NCI-H2029 treated with DMSO at 0.1 percent for 48 hours (cell line): ENCODE measurements at places on chromosomes 3 and 15.
A peak's percentile ranks its signal among the peaks of the same experiment; 100 is the strongest.

DNA sequence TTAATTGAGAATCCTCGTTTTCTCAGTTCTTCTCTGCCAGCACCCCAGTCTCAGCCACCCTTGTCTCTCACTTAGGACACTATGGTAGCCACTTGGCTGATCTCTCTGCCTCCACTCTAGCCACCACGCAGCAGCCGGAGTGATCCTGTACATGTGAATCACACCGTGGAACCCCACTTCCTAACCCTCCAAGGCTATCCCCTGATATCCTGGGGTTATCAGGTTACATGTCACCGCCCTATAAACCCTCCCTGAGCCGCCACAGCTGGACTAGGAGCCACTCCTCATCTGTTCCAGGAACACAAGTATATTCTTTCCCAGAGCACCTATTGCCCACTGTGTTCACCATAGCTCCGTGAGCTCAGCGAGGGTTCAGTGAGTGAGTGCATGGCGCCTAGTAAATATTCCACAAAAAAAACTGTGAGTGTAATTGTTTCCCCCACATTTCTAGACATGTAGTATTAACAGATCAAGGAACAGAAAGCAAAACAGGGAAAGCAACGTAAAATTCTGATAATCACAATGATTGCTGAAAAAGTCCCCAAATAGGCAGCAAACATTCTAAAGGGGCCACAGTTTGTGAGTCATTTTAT lies 661 bp upstream of the PARP14 start:
- peak; percentile 33 for DNase-seq

- no peak for DNase-seq
Observed at GRCh38 chr3:156826896-156827882, 1.0 kb downstream of the LEKR1 start.

DNA sequence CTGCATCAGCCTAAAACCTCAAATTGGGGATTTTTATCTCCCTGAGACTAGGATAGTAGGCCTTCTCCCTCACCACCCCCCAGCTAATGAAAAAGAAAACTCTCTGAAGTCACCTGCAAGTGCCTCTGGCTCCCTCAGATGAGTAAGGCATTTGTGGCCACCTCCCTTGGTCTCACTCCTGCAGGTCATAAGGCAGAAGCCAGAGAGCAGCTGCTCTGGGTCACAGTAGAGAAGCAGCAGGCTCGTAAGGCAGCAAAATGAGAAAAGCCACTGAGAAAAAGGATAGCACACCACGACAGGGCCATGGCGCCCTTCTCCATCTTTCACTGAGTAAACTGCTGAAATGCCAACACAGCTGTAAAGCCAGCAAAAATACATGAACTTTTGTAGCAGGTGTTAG lies 296.7 kb upstream of the DPH6 start:
- DNase-seq: no peak

GRCh38 chr15:39801641-39802309 lies 19.1 kb upstream of the FSIP1 start:
- DNase-seq: no peak

DNA sequence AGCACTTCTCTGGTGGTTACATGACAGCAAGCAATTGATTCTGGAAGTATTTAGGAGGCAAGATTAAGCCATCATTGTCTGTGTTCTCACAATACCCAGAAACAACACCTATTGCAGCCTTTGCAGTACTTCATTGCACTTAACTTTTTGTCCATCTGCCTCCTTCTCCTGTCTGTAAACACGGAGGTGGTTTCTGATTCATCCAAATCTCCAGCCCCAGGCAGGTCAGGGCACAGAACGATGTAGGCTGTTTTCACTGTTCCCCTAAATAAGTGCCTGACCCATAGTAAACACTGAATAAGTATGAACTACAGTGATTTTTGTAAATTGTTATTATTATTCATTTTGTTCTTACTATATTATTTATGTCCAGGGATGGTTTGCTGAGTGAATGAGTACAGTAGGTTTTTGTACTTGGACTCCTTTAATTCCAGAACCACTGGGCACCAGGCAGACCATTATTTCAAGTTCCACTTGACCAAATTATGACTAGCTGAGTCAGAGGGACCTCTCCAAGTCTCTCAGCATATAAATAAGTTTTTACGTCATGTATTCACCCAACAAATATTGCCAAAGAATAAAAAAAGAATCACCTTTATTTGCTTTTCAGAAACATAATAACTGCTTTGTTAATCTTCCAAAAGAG lies 283.3 kb upstream of the TRIM42 start:
- DNase-seq: no peak

GRCh38 chr3:49461443-49462171 lies 8.5 kb upstream of the DAG1 start:
- DNase-seq: no peak

DNA sequence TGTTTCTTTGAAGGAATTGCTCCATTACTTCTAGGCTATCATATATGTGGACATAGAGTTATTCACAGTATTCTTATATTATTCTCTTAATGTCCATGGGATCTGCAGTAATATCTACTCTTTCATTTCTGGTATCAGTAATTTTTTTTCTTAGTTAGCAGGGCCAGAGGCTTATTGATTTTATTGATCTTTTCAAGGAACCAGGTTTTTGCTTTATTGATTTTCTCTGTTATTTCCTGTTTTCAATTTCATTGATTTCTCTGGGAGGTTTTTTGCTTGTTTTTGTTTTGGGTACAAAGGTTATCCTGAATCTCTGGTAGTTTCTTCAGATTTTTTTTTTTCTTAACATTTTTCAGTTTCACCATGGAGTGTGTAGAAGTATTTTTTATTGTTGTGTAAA lies 60.1 kb upstream of the AP4E1 start:
- DNase-seq: no peak

GRCh38 chr3:141372656-141373055 lies 4.4 kb downstream of the ZBTB38 start:
- no peak for DNase-seq

GRCh38 chr3:123285479-123285878 lies 83.7 kb downstream of the SEC22A start:
- DNase-seq: no peak

DNA sequence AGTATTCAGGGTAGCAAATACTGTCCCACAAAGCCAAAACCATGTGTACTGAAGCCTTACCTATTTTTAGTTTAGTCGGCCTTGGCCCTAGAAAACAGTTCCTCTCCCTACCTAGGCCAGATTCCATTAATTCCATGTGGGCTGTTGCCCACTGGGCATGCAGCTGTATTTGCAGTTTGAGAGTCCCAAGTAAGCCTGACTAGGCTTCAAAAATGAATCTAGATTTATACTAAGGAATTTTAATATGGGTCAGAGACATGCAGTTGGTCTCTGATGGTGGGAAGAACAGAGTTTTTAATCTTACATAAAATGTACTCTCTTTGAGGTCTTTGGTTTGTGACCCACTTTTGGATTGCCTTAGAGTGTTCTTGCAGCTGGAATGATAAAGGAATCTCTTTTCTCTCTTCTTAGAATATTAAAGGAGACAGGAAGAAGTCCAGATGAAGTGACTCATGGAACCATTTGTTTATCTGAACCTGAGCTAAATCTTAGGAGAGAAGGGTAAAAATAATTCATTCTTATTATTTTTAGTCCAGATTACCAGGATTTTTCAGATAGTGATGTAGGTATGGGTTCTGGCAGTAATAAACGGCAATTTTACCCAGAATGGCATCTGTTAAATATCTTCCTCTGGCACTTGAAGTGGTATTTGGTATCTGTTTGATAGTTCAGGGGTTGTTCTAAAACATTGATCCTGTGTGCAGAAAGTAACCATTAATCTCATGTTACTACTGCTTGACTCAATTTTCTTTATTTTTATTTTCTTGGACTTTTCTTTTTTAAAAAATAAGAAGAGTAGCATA lies 33.8 kb downstream of the GLCE start:
- DNase-seq: no peak

DNA sequence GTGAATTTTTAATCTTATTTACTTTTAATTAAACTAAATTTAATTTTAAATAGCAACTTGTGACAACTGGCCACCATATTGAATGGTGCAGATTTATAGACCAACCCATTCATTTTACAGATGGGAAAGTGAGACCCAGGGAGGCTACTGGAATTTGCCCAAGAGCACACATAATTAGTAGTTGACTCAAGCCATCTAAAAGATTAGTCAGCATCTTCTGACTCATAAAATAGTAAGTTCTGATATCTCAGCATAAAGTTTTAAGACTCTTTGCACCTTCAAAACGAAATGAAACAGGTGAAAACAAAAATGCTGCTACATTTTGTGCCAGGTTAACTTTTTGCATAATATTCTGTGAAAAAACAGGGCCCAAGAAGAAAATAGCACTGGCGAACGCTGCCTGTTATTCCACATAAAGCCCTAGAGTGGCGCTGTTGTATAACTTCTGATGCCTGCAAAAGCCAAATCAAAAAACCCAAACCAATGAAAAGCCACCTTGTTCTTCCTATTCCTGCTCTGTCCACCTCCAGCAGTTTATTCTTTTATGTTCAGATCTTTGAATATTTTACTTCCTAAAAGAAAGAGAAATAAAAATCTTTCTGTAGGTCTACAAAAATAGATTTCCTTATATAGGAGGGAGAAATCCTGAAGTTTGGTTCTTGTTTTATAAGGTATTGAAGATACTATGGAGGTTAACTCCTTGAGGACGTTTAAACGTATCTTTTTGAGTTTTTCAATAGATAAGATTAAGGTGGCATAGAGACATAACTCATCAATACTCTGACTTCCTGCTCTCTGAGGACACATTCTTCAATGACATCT lies 62.8 kb downstream of the OTOL1 start:
- peak; percentile 24 for DNase-seq

DNA sequence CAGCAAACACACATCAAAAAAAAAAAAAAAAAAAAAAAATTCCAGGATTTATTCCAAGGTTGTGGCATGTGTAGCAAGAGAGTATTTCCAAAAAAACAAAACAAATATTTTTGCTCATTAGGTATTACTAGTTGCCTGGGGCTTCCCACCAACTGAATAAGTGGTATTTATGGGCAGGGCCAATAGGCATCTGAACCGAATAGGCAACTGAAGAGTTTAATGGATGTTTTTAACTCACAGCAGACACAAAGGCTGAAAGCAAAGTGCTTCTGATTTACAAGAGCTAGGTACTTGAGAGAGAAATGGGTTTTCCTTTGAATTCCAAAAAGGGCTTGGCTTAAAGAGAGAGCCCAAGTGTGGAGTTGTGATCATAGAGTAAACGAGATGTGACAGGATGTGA lies 21.4 kb downstream of the EIF4E3 start:
- DNase-seq: peak; percentile 14

DNA sequence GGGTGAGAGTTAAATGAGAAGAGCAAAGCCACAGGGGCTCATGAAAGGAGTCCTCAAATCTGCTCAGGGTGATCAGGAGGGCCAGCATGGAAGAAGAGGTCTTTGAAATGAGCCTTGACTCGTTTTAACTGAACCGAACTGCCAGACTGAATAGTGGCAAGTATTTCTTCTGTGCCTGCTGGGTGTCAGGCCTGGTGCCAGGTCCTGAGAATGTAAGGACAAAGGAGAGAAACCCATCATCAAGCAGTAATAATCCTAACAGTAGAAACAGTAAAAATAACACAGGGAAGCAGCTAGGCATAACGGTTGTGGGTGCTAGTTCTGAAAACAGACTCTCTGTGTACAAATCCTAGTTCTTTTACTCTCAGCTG lies 40.4 kb upstream of the SMAD3 start:
- no peak for DNase-seq

DNA sequence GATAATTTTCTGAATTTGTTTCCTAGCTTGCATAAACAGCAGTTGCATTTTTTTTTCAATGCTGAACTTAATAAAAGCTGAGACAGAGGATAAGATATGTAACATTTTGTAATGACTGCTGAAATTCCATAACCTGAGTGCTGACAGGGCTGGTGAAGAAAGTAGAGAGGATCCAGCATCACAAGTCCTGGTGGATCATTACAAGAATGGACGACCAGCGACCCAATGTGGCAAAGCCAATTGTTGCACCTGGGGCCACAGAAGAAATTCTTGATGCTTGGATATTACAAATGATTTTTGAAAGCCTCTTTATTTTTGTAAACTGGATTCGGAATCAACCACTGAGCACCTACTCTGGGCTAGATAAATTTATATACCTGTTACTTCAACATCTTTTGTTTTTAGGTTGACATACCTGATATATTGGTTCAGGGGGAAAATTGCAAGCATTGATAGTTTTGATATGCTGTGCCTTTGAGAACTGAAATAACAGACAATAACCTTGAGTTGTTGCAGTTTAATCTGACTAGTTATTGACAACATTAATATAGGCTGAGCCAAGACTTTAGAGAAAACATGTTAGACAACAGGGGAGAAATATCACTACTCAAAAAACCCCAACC lies 3.9 kb upstream of the ACTL6A start:
- peak; percentile 26 for DNase-seq
